Fibroblast of lung (primary cell): ENCODE measurements at places on chromosomes 5 and 9. TPM values are rescaled to one million over a fixed set of nuclear protein-coding genes. Genes with fewer than 3 reads are reported as not detected.

Gene MYOZ3
- total RNA-seq: 0.33 and 0.77 TPM in 2 replicates

Gene LRRC19
- not detected in 2 replicates for total RNA-seq

Gene SYK
- not detected in 2 replicates for total RNA-seq

Gene GABRB2
- total RNA-seq: under 0.01 TPM in 2 replicates

Gene SLC6A3
- not detected in 2 replicates for total RNA-seq

Gene DRD1
- 2.0 and 2.6 TPM in 2 replicates for total RNA-seq

Gene TENT4A
- 9.5 and 10.4 TPM in 2 replicates for total RNA-seq

Gene PRR16
- total RNA-seq: 3.1 and 7.3 TPM in 2 replicates

Gene ENHO
- total RNA-seq: under 0.01 TPM in 1 of 2 replicates, not detected in the other

Gene SPINK7
- total RNA-seq: not detected in 2 replicates

Gene CYFIP2
- 16.4 and 27.6 TPM in 2 replicates for total RNA-seq

Gene CCIN
- total RNA-seq: 1.0 and 1.3 TPM in 2 replicates

Gene TRAF2
- 8.0 and 8.4 TPM in 2 replicates for total RNA-seq

Gene GRIA1
- 1.8 and 4.5 TPM in 2 replicates for total RNA-seq

Gene HNRNPAB
- total RNA-seq: 23.1 and 30.8 TPM in 2 replicates

Gene HMCN2
- total RNA-seq: under 0.01 TPM in 2 replicates

Gene SLC46A2
- not detected in 2 replicates for total RNA-seq

Gene PIP5K1B
- total RNA-seq: under 0.01 TPM in 2 replicates

Gene DBN1
- total RNA-seq: 96.4 and 102 TPM in 2 replicates

Gene PLAC8L1
- total RNA-seq: not detected in 2 replicates

Gene ASPN
- 10.4 and 10.5 TPM in 2 replicates for total RNA-seq

Gene AGXT2
- not detected in 2 replicates for total RNA-seq

Gene PRLR
- total RNA-seq: 0.33 TPM in 1 of 2 replicates, not detected in the other

Gene GFI1B
- total RNA-seq: under 0.01 TPM in 1 of 2 replicates, not detected in the other
